Activated naive CD4-positive, alpha-beta T cell treated with anti-CD3 and anti-CD28 coated beads for 36 hours (primary cell): ENCODE measurements at places on chromosomes 13 and 19. TPM values are rescaled to one million over a fixed set of nuclear protein-coding genes. Genes with fewer than 3 reads are reported as not detected.

DNA sequence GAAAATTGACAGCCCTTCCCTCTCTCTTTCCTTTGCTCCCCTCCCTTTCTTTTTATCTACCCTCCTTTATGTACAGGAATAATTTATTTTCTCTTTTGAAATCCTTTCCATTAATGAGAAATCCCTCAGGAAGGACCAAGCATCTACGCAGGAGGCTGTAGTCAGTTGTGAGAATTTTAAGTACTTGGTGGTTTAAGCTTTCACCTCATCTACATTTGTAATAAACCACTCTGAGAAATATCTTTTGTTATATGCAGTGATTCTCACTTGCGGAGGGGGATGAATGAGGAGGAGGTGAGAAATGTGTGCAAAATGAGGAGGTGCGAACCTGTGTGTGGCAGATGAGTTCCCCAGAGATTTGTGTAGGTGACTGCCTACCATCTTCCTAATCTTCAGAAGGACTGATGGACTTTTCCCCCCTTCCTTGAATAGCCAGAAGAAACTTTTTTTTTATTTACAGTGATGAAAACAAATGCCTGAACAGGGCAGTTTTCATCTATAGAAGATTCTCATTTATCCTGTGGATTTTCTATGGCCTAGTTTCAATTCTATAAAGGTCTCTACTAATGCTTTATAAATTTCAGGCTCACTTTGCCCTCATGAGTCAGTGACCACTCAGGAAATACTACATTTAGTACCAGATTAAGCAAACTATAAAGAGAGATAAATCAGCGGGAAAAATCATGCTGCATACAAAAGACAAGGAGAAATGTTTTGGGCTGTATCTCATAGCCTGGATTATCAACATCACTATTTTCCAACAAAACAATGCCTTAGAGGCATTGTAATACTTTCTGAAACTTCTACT is 118.3 kb downstream of the LHFPL6 start:
- no peaks in the 10 kb centered on the region for H3K36me3 ChIP-seq
- no peak overlapping the region for H3K4me3 ChIP-seq
- H3K27me3 ChIP-seq, result peaks cover 6% of the 10 kb centered on the region
- no peak for DNase-seq
- no peaks in the 10 kb centered on the region for H3K4me1 ChIP-seq

GRCh38 chr13:23806874-23807526 is 82.2 kb downstream of the MIPEP start:
- no peaks in the 10 kb centered on the region for H3K4me1 ChIP-seq
- peaks cover 26% of the 10 kb centered on the region for H3K36me3 ChIP-seq
- no peak overlapping the region for H3K4me3 ChIP-seq
- no peak for DNase-seq

GRCh38 chr19:1395194-1396018 is 5.9 kb downstream of the GAMT start:
- no peaks in the 10 kb centered on the region for H3K27me3 ChIP-seq
- no peak overlapping the region for H3K4me3 ChIP-seq
- no peak overlapping the region for H3K27ac ChIP-seq

GRCh38 chr19:38786572-38787265 is 2.3 kb upstream of the LGALS7B start:
- no peaks in the 10 kb centered on the region for H3K4me1 ChIP-seq
- H3K4me3 ChIP-seq, result no peak overlapping the region
- H3K27ac ChIP-seq, result no peak overlapping the region

- H3K27ac ChIP-seq, result no peak overlapping the region
- peaks cover 30% of the 10 kb centered on the region for H3K27me3 ChIP-seq
- H3K36me3 ChIP-seq, result no peaks in the 10 kb centered on the region
- no peak overlapping the region for H3K4me3 ChIP-seq
- no peak for DNase-seq
Measured at GRCh38 chr19:51729781-51730180, 6.0 kb upstream of the HAS1 start.

- peaks cover 62% of the 10 kb centered on the region for H3K4me1 ChIP-seq
- peak overlapping the region; percentile 50 for H3K27ac ChIP-seq
- H3K4me3 ChIP-seq, result peak overlapping the region; percentile 66
- DNase-seq, result peak; percentile 24
Measured at GRCh38 chr13:50130123-50130946, 115.1 kb downstream of the KCNRG start.

The PLK5 gene
- not detected for total RNA-seq

DNA sequence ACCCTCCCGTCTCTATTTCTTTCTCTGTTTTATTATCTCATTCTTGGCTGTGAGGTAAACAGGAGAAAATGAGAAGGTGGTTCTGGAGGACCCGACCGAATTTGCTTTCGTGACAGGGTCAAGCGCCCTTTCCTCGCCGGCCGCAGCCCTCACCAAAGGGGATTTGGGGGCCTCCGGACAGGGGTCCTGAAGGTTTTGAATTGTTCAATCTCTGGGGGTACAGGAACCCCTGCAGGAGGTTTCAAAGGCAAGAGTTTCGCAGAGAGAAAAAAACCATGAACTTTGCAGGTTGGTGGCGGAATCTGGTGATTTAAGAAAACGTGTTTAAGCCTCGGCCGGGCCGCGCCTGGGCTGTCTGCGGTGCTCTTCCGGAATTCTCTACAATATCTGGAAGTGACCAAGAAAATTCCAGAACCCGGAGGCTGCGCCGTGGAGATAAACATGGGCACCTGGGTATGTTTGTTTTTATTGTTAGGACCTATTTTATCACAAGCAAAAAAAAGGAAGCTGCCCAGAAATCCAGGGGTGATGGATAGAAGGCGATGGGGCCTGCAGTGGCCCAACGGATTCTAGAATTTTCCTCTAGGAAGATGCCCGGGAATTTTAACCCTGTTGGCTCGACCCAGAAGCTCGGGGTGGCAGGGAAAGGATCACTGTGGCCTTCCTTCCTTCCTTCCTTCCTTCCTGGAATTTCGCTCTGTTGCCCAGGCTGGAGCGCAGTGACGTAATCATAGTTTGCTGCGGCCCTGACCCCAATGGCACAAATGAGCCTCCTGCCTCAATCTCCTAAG is 14.2 kb upstream of the PTBP1 start:
- no peak for DNase-seq
- no peaks in the 10 kb centered on the region for H3K27me3 ChIP-seq
- H3K27ac ChIP-seq, result no peak overlapping the region
- H3K36me3 ChIP-seq, result no peaks in the 10 kb centered on the region

DNA sequence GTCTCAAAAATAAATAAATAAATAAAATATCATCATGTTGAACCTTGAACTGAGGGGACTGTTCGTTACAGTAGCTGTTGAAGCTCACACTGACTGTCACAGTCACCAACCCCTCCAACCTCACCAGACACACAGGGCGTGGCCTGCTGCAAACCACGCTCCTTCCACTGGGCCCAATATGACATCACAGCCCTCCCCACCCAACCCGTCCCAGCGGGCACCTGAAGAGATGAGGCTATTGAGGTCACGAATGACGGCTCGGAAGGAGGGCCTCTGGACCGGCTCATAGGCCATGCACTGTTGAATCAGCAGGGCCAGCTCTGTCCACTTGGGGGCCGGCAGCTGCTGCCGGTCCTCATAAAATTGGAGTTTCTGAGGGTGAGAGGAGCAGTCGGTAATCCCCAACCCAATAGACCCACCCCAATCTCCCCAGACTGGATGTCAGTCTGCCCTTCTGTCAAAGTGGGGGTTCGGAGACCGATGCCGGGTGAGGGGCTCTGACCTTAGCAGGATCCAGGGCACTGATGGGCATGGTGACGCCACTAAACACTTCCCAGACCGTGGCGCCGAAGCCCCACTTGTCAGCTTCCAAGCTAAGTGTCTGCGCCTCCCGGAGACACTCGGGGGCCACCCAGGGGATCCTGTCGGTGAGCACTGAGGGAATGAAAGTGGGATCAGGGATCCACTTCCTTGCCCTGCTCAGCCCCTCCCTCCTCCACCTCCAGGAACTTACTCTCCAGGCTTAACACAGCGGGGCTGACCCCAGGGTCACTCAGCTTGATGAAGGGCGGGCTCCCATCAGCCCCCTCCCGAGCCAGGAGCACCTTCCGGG is 13.2 kb downstream of the JAK3 start:
- no peak for DNase-seq
- H3K27ac ChIP-seq, result peak overlapping the region; percentile 78
- peaks cover 13% of the 10 kb centered on the region for H3K4me1 ChIP-seq
- H3K4me3 ChIP-seq, result no peak overlapping the region
- H3K27me3 ChIP-seq, result no peaks in the 10 kb centered on the region
- peaks cover 77% of the 10 kb centered on the region for H3K36me3 ChIP-seq

DNA sequence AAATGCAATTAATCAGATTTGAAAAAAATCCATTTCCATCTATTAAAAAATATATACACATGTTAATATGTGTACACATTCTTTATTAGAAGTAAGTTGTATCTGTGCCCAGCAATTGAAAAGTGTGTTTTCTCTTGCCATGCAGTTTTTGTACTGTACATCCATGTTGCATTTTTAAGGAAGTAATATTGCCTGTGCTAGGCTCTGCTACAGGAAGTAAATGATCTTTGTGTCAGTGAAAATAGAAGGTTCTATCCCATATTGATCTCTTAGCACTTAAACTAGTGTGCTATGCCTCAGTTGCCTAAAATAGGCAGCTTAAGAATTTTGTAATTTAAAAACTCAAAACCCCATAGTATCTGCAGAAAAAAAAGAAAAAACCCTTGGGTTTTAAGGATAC is 122.5 kb downstream of the CDK8 start:
- H3K27me3 ChIP-seq, result no peaks in the 10 kb centered on the region
- no peak overlapping the region for H3K4me3 ChIP-seq
- H3K36me3 ChIP-seq, result peaks cover 2% of the 10 kb centered on the region
- no peak overlapping the region for H3K27ac ChIP-seq
- H3K4me1 ChIP-seq, result peaks cover 16% of the 10 kb centered on the region

The KCNN1 gene
- total RNA-seq, result 0.30 TPM

DNA sequence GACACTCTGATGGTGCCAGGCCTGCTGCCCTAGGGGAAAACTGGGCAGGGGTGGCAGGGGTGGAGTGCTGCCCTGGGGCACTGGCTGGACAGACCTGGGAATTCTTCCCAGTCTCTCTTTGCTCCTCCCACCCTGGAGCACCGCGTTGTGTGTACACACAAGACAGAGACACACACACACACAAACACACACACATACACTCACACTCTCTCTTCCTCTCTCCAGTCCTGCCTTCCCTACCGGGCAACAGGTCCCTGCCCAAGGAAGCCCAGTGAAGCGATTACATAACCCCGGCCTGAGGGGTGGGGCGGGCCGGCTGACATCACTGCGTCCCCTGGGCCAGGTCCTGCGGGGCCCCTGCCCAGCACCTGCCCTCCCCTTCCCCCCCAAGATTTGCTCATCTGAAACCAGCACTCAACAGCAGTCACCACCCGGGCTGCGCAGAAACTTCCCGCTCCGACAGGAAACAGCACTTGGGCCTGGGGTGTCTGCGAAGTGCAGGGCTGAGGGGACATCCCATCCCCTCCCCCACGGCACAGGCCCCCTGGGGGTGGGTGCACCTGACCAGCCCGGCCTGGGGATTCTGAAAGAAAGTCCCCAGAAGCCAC is 1.2 kb downstream of the MKNK2 start:
- H3K4me3 ChIP-seq, result peak overlapping the region; percentile 85
- no peaks in the 10 kb centered on the region for H3K27me3 ChIP-seq

- H3K27me3 ChIP-seq, result no peaks in the 10 kb centered on the region
- H3K4me1 ChIP-seq, result peaks cover 18% of the 10 kb centered on the region
Measured at GRCh38 chr19:47232422-47233211, 1.6 kb upstream of the BBC3 start.

- peak within 1 kb of the TSS; percentile 57 for H3K4me3 ChIP-seq
- no peak within 1 kb of the TSS for H3K27ac ChIP-seq
- H3K36me3 ChIP-seq, result no peaks in the 10 kb centered on the region
Measured at GRCh38 chr19:41993612-41994483, at the start of gene ATP1A3. Gene ATP1A3, minus strand, starts transcription at chr19:41994230. Its CDS starts 154 bp downstream, at chr19:41994076.

The SBK3 gene
- total RNA-seq, result not detected

DNA sequence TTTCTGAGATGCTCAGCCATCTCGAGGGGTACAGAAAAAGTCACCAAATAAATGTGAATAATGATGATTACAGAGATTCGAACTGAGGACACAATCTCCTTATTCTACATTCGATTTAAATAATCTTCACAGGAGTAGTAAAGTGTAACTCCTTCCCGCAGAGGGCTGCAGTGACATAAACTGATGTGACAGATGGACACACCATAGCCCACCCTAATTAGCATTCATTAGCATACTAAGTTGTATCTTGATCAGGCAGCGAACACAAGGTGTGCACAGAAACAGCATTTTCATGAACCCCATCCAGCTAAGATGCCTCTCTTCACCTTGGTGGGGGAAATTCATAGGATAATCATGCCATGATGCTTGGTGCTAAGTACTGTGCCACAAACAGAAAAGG is 83.0 kb downstream of the TNFSF11 start:
- peaks cover 37% of the 10 kb centered on the region for H3K27me3 ChIP-seq
- no peak overlapping the region for H3K4me3 ChIP-seq
- H3K4me1 ChIP-seq, result no peaks in the 10 kb centered on the region
- DNase-seq, result no peak
- no peak overlapping the region for H3K27ac ChIP-seq

DNA sequence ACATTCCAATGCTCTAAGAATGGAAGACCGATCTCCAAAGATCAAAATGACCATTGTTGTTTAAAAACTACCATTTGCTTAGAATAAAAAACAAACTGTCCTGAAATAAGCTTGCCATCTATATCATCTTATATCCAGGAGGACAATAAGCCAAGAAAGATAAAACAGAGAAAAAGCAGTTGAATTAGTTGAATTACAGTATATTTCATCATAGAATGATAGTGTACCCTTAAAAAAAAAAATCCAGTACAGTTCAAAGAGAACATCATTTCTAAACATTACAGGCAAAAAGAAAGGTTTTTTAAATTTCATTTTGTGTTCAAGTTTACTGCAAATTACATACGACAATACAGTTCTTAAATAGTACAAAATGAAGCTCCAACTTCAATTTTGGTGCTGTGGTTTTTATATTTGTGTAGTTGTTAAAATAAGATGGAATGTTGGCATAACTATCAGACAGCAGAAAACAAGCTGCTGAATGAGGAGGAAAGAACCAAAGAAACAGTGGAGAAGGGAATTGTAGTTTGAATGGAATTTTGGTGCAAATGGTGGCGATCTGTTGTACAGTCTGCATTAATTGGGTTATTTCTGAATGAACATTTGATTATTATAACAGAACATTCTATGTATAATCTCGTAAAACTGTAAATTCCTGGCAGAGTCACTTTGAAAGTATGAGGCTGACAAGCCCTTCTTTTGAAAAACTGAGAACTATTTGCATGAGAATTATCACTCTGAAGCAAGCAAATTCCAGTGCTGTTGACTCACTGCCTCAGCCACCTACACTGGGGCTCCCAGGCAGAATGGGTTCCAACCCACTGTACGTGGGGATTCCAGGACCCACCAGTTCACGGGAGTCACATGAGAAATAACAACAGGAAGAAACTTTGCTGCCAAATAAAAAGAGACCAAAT is 37.7 kb downstream of the LHFPL6 start:
- no peak for DNase-seq
- H3K4me1 ChIP-seq, result no peaks in the 10 kb centered on the region
- H3K27me3 ChIP-seq, result peaks cover 23% of the 10 kb centered on the region
